ENCODE measurements at places on chromosomes 1 and 21.
A peak's percentile ranks its signal among the peaks of the same experiment; 100 is the strongest.

- no peak for DNase-seq
Measured at GRCh38 chr1:158290321-158290844, 660 bp downstream of the CD1C start.

DNA sequence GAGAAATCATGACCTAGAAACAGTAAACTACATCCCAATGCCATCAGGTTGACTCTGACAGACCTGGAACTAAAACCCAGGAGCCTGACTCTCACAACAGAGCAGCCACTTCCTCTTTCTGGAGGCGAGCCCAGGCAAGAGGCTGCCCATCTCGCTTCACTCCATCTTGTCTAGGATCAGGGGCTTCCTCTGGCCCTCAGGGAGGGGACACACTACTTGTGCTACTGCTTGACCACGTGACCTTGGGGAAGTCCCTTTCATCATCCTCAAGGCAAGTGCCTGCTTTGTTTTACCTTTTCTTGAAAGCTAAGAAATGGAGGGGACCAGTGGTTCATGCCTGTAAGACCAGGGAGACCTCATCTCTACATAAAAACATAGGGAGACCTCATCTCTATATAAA is 2.6 kb upstream of the TENT5B start:
- DNase-seq = no peak

- no peak for DNase-seq
Measured at GRCh38 chr1:36645867-36646266, 163.2 kb upstream of the CSF3R start.

- DNase-seq = no peak
Measured at GRCh38 chr1:245810181-245810769, 655.5 kb downstream of the KIF26B start.

DNA sequence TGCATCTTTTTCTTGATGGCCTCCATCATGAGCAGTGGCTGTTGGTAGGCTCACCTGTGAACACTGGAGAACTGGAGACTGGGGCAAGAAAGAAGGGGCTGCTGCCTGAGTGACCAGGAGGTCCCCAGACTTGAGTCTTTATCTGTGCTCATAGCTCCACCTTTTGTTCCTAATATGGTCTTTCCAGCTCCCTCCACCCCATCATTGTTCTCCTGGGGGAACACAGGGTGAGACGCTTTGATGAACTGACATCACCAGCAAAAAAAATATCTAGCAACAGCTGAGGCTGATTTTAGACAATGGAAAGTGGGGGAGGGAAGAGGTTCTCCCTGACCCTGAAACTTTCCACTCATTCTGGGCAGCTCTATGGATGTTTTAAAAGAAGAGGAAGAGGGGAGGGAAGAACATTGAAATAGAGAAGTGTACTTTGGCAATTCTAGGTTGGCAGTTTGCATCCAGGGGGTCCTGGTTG is at the start of gene TPM3:
Gene TPM3 (minus strand): TSS at position 111 of the 472 bp plus-strand sequence. CDS start 82 bp downstream, at position 29.
- DNase-seq = no peak

DNA sequence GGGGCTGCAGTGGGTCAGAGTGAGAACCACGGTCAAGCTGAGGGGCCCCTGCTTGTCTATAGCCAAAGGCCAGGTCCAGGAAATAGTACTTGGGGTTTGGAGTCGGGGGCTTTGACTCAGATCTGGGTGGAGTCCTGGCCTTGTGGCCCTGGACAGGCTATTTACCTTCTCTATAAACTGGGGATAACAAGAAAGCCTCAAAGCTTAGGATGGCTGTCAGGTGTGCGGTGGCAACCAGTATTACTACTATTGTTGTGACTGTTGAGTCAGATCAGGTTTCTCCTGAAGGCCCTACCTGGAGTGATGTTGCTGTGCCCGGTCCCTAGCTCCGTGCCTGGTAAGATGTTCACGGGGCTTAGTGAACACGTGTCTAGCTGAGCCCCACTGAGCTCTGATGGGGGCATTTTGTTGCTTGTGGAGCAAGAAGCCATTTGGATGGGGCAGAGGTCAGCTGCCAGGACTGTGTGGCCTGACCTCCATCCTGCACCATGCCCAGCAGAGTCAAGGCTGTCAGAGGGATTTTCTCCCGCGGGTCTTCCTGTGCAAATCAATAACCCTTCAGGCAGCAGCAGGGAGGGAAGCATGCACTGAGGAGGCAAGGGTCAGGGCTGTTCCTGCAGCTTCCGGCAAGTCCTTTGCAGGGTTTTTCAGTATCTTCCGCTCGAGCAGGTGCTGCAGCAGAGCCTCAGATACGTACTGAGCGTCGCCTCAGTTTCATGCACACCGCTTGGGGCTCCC is 170.3 kb downstream of the CAMTA1 start:
- DNase-seq = no peak

DNA sequence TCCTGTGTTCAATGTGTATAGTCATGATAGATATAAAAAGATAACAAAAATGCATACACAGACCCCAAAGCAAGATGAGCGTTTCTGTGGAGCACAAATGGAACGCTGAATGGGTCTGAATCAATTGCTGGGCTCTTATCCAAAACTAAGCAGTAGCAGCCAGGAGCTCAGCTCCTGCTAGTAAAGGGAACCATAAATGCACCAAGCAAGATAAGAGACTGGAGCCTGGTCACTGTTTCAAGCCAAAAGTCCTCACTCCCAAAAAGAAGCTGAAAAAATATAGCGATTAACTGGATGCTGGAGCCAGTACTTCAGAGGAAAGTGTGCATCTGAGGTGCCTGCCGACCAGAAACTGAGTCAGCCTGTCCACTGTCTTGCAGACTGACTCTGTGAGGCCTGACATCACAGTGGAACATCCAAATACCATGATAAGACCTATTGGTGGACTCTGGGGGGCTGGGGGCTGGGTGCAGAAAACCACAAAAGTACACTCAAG is 68.9 kb downstream of the LRRC8C start:
- DNase-seq = no peak

DNA sequence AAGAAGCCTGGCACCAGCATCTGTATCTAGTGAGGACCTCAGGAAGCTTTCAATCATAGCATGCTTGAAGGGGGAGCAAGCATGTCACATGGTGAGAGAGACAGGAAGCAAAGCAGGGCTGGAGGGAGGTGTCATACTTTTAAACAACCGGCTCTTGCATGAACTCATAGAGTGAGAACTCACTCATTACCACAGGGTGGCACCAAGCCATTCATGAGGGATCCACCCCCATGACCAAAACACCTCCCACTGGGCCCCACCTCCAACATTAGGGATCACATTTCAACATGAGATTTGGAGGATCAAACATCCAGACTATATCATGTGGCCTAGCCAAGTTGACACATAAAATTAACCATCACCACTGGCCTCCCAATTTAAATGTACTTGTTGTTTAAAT is 125.1 kb upstream of the KCND3 start:
- no peak for DNase-seq

- DNase-seq = no peak
Measured at GRCh38 chr1:62281922-62282555, 37.2 kb downstream of the KANK4 start.

- peak; percentile 24 for DNase-seq
Measured at GRCh38 chr1:217135569-217135915, 412.3 kb upstream of the ESRRG start.

DNA sequence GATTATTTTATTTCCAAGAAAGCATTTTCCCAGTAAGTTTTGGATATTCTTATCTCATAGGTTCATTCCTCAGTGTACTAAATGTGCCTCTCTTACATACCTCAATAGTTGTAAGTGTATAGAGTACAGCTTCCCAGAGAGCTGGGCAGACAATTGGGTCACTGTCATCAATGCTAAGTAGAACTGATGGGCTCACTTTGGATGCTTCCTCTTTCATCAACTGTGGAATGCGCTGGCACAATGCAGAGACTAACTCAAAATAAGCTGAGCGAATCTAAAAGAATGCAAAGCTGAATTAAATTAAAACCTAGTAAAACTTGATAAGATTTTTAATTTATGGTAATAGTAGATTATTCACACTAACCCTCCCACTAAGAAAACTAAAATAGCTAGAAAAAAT is 21.5 kb downstream of the LTN1 start:
- DNase-seq = no peak

GRCh38 chr1:230073371-230074035 is 6.5 kb downstream of the GALNT2 start:
- no peak for DNase-seq

GRCh38 chr1:145991735-145992412 is 4.5 kb downstream of the TXNIP start:
- DNase-seq = no peak

- no peak for DNase-seq
Measured at GRCh38 chr1:1082776-1083415, 8.8 kb upstream of the RNF223 start.

DNA sequence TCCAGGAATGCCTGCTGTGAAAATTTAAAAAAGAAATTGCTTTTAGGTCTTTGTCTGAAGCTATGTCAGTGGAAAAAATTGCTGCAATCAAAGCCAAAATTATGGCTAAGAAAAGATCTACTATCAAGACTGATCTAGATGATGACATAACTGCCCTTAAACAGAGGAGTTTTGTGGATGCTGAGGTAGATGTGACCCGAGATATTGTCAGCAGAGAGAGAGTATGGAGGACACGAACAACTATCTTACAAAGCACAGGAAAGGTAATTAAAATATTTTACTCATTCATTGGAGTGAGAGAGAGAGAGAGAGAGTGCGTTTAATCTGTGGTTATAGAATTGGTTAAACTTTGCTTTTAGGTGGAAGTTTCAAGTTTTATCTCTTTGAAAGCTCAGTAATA is 20.0 kb downstream of the CDC73 start:
- DNase-seq = no peak

DNA sequence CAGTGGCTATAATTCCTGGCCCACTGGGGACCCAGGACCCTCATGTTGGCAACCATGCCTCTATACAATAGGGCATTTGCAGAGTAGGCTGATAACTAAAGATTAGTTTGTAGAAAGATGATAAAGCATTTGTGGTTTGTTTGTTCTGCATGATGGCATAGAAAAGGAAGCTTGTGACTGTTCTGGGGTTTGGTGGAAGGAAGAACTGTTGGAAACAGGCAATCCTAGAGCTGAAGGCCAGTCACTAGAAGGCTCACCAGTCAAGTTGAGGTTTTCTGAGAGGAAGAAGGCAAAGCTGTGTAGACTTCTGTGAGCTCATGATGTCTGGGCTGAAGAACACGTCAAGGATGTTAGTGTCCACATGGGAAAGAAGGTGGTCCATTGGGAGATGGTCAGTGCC is 140.3 kb upstream of the VANGL1 start:
- DNase-seq = no peak

DNA sequence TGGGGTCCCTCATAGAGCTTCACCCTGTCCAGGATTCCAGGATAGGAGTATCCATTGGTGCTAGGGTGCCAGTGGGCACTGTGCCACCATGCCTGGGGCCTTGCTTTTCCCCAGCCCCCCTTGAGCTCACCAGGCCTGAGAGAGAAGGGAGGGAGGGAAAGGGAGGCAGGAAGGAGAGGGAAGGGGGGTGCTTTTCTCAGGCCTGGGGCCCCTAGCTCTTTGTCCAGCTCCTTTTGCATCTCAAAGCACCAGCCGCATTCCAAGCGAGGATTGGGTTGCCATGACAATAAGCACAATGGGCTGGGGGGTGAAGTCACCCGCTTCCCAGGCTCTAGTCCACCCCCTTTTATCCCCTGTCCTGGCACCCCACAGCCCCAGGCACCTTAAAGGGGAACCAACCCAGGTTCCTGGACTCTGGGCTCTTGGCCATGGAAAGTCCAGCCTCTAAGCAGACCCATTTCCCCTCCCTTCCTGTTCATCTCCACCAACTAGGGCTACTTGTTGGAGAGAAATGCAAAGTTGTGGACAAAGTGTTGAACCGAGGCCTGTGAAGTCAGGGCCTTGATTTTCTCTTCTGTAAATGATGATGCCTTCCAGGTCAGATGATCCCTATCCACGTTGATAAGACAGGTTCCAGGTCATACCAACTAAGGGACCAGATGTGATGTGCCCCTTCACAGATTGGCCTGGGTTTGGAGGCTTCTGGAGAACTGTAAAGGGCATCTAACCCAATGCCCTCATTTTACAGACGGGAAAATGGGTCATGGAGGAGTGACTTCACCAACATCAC is 11.4 kb downstream of the THBS3 start:
- DNase-seq = no peak

GRCh38 chr1:234866007-234866866 is 256.3 kb upstream of the IRF2BP2 start:
- peak; percentile 21 for DNase-seq

GRCh38 chr1:50422946-50423669 is at the start of gene DMRTA2:
Gene DMRTA2, minus strand, starts transcription at chr1:50423443. Its CDS starts 1,907 bp downstream, at chr1:50421536.
- peak; percentile 82 for DNase-seq

DNA sequence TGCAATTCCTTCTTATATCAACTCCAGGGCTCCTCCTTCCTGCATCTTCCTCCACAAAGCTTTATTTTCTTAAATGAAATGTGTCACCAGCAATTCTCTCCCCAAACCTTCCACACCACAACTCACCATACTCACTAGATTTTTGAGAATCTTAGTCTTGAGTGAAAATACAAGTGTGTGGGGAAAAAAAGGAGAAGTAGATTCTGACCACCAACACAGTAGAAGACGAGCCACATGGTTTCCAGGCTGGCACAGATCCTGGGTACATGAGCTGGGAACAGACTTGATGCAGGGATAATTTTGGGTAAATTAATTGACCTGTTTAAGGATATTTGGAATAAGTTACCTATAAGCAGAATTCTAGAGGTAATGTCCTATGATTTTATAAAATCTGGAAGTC is 72.8 kb upstream of the KCNJ15 start:
- DNase-seq = no peak

GRCh38 chr1:29390075-29390474 is 153.8 kb downstream of the PTPRU start:
- no peak for DNase-seq

- DNase-seq = no peak
Measured at GRCh38 chr1:21911205-21912001, 25.7 kb downstream of the HSPG2 start.

- DNase-seq = no peak
Measured at GRCh38 chr1:213782941-213783672, 204.7 kb upstream of the PROX1 start.

- DNase-seq = no peak
Measured at GRCh38 chr1:52901384-52901783, 20.2 kb downstream of the ECHDC2 start.

- DNase-seq = no peak
Measured at GRCh38 chr1:90220941-90221693, 226.2 kb downstream of the ZNF326 start.

- DNase-seq = no peak
Measured at GRCh38 chr1:27292106-27292505, 29.9 kb upstream of the TMEM222 start.

GRCh38 chr21:37936010-37936785 is 19.9 kb upstream of the KCNJ6 start:
- no peak for DNase-seq

- no peak for DNase-seq
Measured at GRCh38 chr1:241495741-241496140, 23.8 kb downstream of the FH start.

GRCh38 chr1:86993269-86993985 is 79.0 kb downstream of the HS2ST1 start:
- DNase-seq = no peak

GRCh38 chr1:183652547-183653461 is at the start of gene APOBEC4:
Gene APOBEC4, minus strand, starts transcription at chr1:183653316. Its CDS starts 4,535 bp downstream, at chr1:183648781.
- DNase-seq = peak; percentile 40
